ENCODE measurements at places on chromosomes 2 and 18. TPM values are rescaled to one million over a fixed set of nuclear protein-coding genes. Genes with fewer than 3 reads are reported as not detected.

The SH3BP4 gene
- 51.7 TPM for total RNA-seq

The GPAT2 gene
- total RNA-seq, result 3.0 TPM

The PLGLB1 gene
- total RNA-seq, result 6.3 TPM

The DSC2 gene
- 12.6 TPM for total RNA-seq

The ANKRD30BL gene
- total RNA-seq, result not detected

The TCF7L1 gene
- total RNA-seq, result 7.6 TPM

Data from mucosa of gallbladder (tissue), 1 donor.